ENCODE measurements at places on chromosomes 5 and 9. TPM values are rescaled to one million over a fixed set of nuclear protein-coding genes. Genes with fewer than 3 reads are reported as not detected.

DNA sequence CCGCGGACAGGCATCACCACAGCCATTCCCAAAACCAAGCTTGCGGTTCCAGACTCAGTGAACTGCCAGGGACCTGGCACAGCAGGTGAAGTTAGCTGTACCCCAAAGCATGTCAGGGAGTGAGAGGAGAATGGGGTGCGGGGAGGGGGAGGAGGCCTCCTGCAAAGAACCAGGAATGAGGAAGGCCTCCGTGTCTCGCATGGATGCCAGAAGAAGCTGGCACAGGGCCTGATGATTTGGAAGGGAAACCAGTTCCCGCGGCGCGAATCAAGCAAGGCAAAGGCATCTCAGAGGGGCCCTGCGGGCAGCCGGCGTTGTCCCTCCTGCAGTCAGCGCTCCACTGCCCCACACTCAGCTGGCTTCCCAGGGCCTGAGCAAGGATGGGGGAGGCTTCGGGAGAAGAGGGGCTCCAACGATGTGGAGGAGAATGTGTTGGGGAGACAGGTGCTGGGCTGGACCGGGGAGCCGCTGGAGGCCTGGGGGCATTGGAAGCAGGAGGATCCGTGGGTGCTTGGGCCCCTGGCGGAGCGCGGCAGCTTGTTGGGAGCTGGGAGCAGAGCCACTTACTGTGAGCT, 14.6 kb downstream of the SLC9A3 start:
- no peak for DNase-seq

GRCh38 chr9:109926421-109926869, 146.4 kb downstream of the PALM2AKAP2 start:
- no peak for DNase-seq

- DNase-seq: no peak
Measured at GRCh38 chr9:122819326-122819725, 9.1 kb downstream of the PDCL start.

GRCh38 chr9:91488341-91488740, 64.7 kb upstream of the NFIL3 start:
- no peak for DNase-seq

DNA sequence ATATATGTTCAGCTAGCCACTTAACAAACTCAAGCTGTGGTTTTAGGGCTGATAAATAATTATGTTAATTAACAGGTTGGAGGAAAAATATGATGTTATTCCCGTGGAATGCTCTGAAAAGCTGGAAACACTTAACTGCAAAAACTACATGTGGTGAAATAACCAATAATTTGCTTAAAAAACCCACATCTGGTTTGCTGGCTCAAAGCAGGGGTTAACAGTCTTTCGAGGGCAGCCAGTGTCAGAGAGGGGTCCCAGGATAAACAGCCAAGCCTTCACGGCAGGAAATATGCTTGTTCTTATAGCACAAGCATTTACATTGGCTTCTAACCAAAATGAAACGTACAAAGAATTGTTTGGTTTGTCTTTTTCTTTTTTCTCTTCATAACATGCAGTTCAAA, 254.0 kb upstream of the GAS1 start:
- no peak for DNase-seq

Gene GPX3
- 878 TPM for polyA plus RNA-seq

Gene NEUROG1
- polyA plus RNA-seq: not detected

Data from liver (tissue), 10 donors.